Effector CD8-positive, alpha-beta T cell (primary cell): ENCODE measurements at places on chromosomes 4 and X.

DNA sequence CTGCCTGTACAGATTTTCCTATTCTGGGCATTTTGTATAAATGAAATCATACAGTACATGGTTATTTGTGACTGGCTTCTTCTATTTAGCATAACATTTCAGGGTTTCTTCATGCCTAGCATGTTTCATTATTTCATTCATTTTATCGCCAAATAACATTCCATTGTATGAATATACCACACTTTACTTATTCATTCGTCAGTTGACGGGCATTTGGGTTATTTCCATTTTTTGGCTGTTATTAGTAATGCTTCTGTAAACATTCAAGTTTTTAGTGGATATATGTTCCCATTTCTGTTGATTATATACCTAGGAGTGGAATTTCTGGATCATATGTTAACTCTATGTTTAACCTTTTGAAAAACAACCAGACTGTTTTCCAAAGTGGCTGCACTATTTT, 47.5 kb downstream of the INTS12 start:
- no peak for DNase-seq

DNA sequence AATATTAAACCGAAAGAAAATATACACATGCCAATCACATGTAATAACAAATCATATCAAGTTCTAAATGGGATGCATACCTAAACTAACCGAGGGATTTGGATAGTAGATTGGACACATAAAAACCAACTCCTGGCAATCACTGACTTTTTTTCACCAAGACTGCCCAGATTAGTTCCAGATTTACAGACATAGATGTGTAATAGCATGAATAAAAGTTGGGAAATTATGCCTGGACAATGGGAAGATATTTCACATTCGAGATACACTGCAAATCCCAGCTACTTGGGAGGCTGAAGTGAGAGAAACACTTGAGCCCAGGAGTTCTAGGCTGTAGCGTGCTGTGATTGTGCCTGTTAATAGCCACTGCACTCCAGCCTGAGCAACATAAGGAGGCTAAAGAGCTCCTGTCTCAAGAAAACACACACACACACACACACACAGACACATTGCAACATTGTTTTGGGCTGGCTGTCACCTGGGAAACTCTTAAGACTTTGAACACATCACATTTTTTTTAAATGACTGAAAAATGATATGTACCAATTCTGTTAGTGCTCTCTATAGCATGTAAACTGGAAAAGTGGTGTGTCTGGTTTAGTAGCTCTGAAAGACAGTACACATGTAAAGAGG, 5.7 kb downstream of the RAB40A start:
- no peak for DNase-seq

- DNase-seq, result no peak
Measured at GRCh38 chrX:65925005-65925404, 114.9 kb downstream of the VSIG4 start.

GRCh38 chr4:121773883-121774282, 8.9 kb upstream of the SMIM43 start:
- no peak for DNase-seq

DNA sequence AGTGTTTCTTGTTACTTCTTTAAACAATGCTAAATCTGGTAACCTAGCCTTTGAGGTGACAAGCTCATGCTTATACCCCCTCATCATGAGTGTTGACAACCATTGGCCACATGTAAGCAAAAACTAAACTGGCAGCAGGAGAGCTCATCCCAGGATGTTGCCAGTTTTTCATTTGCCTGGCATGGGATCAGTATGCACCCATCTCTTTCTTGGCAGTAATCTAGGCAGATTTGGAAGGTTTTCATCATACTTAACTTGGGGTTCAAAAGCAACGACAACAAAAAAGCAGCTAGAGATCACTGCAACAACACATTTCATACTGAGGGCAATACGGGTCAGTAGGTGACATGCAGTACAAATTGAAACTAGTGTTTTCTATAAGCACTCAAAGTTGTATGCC, 122.0 kb downstream of the PPA2 start:
- no peak for DNase-seq

DNA sequence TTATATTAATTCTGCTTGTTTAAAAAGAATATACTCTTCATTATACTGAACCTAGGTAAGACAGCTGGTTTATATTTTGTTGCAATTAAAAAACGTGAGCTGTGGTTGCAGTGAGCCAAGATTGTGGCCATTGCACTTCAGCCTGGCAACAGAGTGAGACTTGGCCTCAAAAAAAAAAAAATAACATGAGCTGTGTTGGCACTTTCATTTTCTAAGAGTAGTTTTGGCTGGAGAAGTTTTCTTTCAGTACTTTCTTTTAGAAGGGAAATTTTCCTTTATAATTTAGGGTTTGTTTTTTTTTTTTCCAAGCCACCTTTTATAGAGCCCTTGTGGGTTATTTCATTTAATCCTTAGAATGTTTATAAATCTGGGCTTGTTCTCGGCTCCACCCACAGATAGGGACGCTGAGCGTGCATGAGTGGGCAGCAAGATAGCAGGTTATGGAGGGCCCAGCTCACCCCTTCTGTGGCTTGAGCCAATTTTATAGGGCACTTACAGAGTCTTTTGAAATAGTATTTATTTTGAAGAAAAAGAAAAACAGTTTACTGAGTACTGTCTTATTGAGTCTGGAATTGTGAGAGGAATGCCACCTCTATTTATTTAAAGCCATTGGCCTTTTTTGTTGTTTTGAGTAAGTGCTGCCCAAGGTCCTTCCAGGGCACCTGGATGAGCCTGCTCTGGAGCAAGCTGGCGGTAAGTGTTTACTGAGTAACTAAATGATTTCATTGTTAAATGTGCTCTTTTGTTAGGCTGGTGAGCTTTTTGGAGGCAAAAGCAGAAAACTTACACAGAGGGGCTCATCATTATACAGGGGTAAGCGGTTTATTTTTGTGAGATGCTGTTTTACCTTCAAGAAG, 60.9 kb downstream of the HTT start:
- DNase-seq, result no peak
